ENCODE measurements at places on chromosomes 11 and 22.

GRCh38 chr22:46418827-46419226 lies 83.3 kb downstream of the TRMU start:
- DNase-seq, result no peak

DNA sequence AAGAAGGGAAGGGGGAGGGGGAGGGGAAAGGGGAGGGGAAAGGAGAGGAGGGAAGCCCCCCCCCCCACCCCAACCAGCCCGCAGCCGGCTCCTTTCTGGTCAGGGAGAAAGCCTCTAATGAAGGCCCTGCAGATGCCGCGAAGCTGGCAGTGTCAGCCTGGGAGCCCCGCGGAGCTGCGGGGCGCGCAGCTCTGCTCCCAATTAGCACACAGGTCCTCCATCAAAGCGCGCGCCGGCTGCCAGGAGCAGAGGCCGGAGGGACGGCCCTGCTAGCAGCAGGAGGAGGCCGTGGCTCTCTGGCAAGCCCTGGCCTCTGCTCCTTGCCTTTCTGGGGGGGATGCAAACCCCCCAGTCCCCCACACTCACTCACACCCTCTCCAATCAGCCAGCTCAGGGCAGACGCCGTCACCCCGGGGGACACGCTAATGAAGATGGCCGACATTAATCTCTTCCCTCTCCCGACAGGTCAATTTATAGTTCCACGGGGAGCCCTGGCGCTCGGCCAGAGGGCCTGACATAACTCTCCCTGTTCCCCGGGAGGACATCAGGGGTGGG lies 70.5 kb upstream of the TCF20 start:
- DNase-seq, result peak; percentile 68

DNA sequence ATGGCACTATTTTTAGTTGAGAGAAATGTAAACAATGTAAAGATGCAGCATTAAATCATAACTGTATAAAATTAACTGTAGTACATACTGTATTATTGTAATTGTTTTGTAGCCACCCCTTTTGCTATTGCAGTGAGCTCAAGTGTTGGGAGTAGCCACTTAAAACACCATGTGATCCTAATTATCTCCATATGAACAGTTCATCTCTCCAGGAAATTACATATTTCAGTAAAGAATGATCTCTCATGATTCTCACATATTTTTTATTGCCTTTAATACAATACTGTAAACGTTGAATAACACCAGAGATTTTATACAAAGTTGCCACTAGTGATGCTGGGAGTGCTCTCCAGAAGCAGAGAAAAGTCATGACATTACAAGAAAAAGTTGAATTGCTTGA lies 1768.6 kb downstream of the LRRC4C start:
- DNase-seq, result no peak

DNA sequence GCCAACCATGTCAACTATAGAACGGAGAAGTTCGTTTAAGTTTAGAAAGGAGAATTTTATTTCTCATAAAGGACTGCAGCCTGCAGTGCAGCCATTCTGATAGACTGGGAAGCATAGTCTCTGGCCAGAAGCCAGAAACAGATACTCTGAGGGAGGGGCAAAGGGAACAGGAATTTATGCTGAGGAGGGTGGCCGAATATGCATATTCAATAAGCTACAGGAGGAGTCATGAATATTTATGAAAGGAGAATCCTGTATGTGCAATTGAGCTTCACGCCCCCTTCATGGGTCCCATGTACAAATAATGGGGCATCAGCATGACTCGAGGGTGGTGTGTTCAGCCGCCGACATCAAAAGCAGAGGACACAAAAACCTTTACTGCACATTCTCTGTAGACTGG lies 199.9 kb downstream of the CWF19L2 start:
- DNase-seq, result no peak

GRCh38 chr11:37203006-37203405 lies 605.0 kb upstream of the RAG2 start:
- no peak for DNase-seq

GRCh38 chr11:62705880-62706849 lies 1.1 kb downstream of the BSCL2 start:
- peak; percentile 88 for DNase-seq
